Activated T-cell treated with anti-CD3 and anti-CD28 coated beads for 4 hours (primary cell): ENCODE measurements at places on chromosomes 5 and 9.

- DNase-seq: no peak
Measured at GRCh38 chr9:136728548-136729123, 14.1 kb downstream of the LCN10 start.

GRCh38 chr9:92837191-92837590 lies 40.6 kb downstream of the ZNF484 start:
- no peak for DNase-seq

- DNase-seq: peak; percentile 5
Measured at GRCh38 chr5:134371834-134372340, 518 bp downstream of the UBE2B start.

- DNase-seq: no peak
Measured at GRCh38 chr5:158700231-158701006, 399.3 kb downstream of the EBF1 start.

DNA sequence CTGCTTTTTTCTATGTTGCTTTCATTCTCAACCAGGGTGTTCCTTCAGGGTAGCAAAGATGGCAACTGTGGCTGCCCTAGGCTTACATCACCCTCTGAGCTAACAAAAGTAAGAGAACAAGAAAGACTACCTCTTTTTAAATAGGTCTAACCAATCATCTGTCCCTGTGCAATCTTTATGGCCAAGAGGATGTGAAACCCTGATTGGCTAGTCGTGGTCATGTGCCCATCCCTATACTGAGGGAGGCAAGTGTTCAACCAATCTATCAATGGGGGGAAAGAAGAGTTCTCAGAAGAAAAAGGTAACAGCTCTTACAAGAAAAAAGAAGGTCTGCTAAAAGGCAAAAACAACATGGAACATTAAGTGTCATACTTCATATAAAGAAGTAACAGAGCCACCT lies 11.7 kb upstream of the SNCAIP start:
- no peak for DNase-seq

- no peak for DNase-seq
Measured at GRCh38 chr9:1948541-1948940, 66.6 kb upstream of the SMARCA2 start.

DNA sequence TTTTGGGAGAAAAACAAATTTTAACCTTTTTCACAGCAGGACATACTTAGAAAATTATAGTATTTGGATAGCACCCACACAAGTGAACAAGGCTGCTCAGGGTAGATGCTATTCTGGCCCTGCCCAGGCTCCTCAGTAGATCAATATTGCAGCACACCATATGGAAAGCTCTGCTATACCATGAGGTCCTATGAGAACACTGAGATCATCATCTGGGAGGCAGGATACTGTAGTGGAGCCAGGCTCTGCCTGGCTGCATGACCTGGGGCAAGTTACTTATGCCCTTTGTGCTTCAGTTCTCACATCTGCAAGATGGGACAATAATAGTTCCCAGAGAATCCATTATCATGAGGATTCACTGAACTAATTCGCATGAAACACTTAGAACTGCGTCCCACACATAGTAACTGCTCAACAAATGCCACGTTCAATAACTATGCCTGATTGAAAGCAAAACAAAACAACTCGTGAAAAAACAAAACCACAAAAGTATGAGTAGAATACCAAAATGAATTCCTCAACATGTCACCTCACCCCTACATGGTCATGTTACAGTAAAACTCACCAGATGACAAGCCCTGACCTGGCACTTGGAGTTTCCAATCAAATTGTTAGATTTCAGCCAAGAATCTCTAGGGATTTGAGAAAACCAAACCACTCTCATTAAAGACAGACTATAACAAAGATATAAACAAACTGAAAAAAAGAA lies 31.9 kb downstream of the ARSB start:
- no peak for DNase-seq
